ENCODE measurements at places on chromosomes 12 and 14.

DNA sequence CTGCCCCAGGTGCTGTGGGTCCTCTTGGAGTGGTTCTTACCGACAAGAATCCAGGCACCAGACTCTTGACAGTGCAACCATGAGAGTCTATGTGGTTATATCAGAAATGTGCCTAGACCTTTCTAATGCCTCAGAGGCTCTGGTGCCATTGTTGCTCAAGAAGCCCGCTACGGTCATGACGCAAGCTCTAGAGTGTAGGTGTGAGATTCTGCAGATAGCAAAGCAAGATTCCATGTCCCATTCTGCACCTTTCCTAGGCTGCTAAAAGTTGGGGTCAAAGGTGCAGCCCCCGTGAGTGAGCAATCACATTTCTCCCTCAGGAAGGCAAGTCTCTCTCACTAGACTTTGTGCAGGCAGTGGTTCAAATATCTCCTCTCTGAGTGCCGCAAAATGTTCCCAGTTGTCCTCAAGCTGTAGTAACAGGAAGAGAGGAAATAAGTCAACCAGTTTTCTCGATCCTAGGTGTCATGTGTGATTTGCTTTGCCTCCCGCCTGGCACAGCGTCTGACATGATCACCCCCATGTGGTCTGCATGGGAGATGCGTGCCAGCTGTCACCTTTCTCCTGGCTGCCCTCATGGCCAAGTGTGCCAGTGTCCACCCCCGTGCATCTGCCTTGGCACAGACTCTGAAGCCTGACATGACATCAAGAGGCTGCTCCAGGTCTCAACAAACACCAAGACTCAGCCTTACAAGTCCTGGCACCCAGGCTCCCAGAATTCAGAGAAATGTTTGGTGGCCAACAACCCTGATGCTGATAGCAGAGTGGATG lies 122.5 kb upstream of the COCH start:
- no peak for DNase-seq

DNA sequence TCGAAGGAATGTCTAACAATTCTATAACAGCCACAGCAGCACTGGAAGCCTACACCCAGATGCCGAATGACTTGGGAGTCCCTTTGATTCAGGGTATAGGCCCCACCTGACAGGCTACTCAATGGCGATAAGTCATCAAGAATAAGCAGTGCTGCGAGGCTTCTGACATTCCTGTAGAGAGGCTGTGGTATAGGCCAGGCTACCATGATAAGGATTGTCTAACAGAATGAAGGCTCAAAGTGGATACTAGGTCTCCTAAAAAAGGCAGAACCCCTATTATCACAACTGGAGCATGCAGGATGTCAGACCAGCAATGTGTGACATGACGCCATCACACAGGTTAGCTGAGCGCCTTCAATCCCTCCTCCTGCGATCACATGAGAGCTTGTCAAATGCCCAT lies 53.2 kb downstream of the ZFP36L1 start:
- DNase-seq = no peak

- DNase-seq = no peak
Observed at GRCh38 chr12:71782017-71782416, 27.4 kb downstream of the RAB21 start.

- peak; percentile 54 for DNase-seq
Observed at GRCh38 chr12:108312693-108313189, 26.4 kb downstream of the CMKLR1 start.

DNA sequence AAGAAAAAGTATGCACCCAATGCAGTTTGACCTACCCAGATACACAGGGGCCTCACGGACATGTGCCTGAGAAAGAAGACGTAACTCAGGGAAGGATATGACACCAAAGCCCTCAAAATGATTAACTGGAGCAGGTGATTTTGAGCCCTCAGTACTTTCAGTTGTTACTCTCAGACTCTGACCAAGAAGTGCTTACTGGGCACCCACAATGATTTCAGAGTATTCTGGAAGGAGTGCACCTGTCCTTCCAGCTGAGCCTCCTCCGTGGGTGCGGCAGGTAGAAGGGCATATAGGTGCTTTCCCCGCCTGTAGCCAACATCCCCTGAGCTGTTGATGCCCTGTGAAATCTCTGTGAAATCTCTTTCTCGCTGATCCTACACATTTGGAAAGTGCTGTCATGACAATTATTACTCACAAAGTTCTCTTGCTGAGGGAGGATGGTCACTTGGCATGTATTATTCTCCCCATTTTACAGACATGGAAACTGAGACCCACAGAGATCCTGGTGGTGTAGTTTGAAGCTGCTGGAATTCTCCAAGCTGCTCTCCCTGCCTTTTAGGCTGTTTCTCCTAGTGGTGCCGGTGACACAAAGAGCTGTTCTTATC lies 154.3 kb upstream of the CCND2 start:
- no peak for DNase-seq

DNA sequence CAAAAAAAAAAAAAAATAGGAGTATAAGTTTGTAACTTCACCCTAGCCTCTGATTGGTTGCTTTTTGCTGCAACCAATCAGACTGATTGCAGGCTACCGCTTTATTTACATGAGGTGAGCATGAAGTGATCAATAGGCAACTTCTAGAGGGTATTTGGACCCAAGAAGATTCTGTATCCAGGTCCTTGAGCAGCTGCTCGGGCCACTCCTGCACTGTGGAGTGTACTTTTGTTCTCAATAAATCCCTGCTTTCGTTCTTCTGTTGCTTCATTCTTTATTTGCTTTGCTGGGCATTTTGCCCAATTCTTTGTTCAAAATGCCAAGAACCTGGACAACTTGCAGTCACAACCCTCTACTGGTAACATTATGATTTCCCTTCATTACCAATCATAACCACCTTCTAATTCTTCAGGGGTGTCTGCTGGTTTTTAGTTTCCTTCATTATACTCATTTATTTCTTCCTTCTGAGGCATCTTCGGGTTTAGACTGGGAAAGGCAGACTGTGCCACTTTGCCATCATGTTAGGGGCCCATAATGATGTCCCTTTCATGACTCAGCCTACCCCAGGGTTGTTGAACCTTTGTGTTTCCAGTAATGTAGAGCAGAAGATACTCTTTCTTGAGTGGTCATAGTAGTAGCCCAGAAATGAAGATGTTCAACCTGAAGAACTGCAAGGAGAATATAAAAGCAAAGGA lies 43.4 kb upstream of the LIMA1 start:
- no peak for DNase-seq

Data from ELF-1 (cell line).